ENCODE measurements at places on chromosomes 4 and X.

- no peak for DNase-seq
These were observed 25.7 kb downstream of the SPANXN2 start for GRCh38 chrX:143694885-143695284.

GRCh38 chrX:37997096-37997495 lies 9.3 kb upstream of the SYTL5 start:
- no peak for DNase-seq

- no peak for DNase-seq
These were observed at the start of gene IGFBP7 for GRCh38 chr4:57109847-57110639. TSS of gene IGFBP7 (minus strand) at chr4:57110385. CDS start at chr4:57110351, 34 bp downstream.

- DNase-seq = no peak
These were observed 545.6 kb upstream of the LCORL start for GRCh38 chr4:18566970-18567799.

- no peak for DNase-seq
These were observed 45.1 kb downstream of the TBC1D9 start for GRCh38 chr4:140710908-140711622.

DNA sequence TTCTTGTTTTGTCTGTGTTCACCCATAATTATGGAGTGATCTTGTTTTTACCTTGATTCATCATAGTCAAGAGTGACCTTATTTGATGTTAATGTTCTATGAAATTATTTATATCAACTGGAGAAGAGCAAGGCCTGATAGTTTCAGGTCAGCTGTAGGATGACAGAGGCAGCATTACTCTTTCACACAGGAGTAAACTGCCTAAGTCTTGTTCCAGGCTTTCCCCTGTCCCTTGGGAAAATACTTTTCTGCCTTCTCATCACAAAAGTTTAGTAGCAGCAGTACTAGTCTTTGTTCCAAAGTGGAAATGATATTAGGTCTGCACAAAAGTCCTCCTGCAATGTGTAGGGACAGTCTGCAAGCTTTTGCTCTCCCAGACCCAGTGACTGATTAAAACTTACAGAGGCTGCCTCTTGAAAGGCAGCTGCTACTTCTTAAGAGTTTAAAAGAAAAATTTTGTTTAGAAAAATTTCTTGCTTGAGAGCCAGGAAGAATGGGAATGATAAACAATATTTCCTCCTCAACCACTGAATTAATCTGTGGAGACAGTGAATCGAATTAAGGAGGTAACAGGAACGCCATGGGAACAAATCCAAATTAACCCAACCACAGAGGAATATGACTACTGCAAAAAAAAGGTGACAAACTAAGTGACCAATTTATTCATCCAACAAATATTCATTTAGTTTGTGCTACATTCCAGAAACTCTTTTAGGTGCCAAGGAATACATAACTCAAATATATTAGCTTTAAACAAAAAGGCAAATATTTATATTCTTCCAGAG lies 991.4 kb upstream of the PABPC4L start:
- DNase-seq = no peak

DNA sequence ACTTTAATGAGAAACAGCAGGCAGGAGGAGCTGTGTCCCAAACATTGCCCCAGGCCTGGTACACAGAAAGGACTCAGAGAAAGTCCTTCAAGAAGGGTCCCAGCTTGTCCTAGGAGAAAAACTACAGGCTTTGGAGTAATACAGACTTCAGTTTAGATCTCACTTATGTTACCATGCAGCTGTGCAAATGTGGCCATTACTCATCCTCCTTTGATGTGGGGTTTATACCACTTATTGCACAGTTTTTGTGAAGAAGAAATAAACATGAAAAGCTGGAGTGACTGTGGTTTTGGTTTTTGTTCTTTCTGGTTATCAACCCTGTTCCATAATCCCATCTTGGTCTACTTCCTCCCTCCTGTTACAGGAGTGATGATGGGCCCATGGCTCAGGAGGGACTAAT lies 8.1 kb upstream of the CYTL1 start:
- DNase-seq = no peak

DNA sequence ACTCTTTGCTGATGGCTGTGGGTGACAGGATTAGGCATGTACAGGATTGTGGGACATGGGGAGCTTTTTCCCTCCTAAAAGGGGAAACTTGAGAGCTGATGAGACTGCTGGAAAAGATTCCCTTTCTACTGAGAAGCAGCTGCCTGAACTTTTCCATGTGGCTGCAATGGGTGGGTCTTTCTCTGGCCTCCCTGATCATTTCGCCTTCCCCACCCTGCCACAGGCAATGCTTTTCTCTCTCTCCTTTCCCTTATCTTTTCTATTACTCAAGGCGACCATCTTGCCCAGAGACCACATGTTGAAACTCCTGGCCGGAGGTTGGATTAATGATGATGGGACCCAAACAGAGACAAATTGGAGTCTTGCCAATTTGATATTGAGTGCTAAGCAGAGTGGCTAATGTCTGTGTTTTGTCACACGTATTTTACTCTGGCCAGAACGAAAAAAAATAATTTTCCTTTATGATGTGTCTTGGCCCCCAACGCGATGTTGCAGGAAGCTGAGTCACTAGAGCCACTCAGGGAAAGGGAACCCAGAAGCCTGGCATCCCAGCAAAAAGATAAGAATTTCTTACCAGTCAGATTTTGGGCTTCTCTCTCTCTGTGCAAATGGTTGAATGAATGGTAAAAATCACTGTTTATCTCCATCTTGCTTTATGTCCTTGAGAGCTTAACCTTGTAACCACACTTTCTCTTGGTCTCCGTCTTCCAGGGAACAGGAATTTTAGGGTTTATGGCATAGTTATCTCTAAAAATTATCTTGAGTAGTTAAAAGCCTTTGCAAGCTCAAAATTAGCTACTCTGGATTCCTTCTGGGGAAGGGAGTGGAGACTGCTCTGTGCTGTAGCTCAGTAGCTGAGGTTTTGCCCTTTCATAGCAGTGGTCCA lies 19.4 kb upstream of the ATP8A1 start:
- no peak for DNase-seq

- no peak for DNase-seq
These were observed 5.3 kb downstream of the CWH43 start for GRCh38 chr4:48991357-48991756.

- no peak for DNase-seq
These were observed 10.5 kb upstream of the ADD1 start for GRCh38 chr4:2832981-2833670.

Measured in stimulated activated CD8-positive, alpha-beta memory T cell treated with anti-CD3 and anti-CD28 coated beads, Interleukin-4, amount 100 ng/mL, for 24 hours (primary cell).